ENCODE measurements at places on chromosomes 3 and 15. TPM values are rescaled to one million over a fixed set of nuclear protein-coding genes. Genes with fewer than 3 reads are reported as not detected.

Gene C3orf33
- 6.4 TPM for total RNA-seq

Gene GPR62
- total RNA-seq, result not detected

Gene WWTR1
- total RNA-seq, result 212 TPM

Gene STAC
- total RNA-seq, result 2.1 TPM

Gene B2M
- 454 TPM for total RNA-seq

Gene CASR
- total RNA-seq, result not detected

Gene GHSR
- total RNA-seq, result not detected

Data from A549 treated with dexamethasone at 1 μM for 4 hours (cell line).